ENCODE measurements at places on chromosomes 1 and 21.

- DNase-seq = no peak
Observed at GRCh38 chr21:32916522-32917099, 109.1 kb upstream of the OLIG2 start.

DNA sequence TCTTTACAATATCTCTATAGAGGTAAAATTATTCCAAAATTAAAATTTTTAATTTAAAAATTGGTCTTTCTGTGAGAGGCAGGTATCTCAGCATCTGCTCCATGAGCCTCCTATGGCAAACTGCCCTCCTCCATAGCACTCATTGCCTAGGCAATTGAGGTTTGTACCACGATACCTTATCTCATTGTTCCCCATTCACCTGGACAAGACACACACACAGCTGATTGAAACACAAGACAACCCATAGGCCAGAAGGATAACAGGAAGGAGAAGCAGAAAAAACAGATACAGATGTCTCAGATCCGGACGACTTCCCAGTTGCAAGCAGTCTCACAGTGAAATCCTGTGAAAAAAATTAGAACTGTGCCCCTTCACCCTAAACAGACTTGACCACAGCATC lies 24.3 kb downstream of the RHBDL2 start:
- DNase-seq = no peak

GRCh38 chr1:28811766-28812668 lies at the start of gene OPRD1:
Gene OPRD1, plus strand, starts transcription at chr1:28812170. Its CDS starts 214 bp downstream, at chr1:28812384.
- DNase-seq = no peak

DNA sequence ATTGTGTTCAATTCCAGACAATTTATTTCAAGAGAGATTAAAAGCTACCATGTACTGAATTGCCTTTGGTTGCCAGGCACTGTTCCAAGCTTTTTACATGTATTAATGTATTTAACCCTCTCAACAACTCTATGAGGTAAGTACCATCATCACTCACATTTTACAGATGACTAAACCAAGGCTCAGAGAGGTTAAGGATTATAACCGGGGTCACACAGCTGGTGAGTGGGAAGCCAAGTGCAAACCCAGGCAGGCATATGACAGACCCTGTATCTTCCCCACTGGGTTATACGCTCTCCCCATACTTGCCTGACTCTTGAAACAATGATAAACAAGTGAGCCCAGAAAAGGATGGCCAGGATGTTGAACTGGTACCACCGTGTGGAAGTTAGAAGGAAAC lies 16.5 kb downstream of the PLEKHA6 start:
- DNase-seq = no peak

DNA sequence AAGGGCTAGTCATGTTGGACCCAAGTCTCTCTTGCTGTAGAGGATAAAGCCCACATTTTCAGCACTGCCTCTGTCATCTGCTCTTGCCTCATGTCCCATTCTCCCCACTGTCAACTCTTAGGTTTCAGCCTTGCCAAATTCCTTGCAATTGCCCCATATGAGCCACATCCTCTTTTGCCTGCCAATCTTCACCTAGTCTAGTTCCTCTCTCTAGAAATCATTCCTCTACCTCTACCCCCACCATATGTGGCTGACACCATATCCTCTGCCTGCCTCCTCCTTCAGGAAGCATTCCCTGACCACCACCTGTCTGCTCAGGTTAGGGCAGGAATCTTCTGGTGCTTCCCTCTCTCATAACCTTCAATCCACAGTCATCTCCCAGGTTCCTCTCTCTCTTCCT lies 38.2 kb downstream of the SLC9A1 start:
- no peak for DNase-seq
